ENCODE measurements at places on chromosomes 1 and 21.

DNA sequence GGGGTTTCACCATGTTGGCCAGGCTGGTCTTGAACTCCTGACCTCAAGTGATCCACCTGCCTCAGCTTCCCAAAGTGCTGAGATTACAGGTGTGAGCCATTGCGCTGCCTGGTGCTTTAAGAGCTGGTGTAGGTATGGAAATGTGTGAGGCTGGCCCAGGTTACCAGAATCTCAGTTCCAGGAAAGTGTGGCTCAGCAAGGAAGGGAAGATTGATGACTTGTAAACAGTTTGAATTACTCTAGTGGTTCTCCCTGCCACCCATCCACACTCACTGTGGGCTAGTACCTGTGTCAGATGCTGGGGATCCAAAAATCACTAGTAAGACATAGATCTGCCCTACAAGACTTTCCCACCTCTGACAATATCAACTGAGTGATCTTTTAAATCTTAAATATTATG lies 34.5 kb upstream of the SLC35D1 start:
- DNase-seq = no peak

DNA sequence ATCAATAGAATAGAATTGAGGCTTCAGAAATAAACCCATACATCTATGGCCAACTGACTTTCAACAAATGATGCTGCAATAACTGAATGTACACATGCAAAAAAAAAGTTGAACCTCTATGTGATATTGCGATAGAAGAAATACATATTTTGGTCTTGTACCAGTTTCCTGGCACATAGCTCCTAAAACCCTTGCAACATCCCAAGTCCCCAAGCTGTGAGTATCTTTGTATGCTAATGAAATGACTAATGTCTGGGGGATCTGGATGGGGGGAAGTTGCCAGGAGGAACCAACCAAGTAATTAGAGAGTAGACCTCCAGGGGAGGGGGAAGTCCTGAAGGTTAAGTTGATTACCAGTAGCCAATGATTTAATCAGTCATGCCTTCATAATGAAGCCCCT lies 24.4 kb downstream of the BLZF1 start:
- no peak for DNase-seq

GRCh38 chr1:22527555-22528296 lies 35.6 kb upstream of the EPHA8 start:
- DNase-seq = no peak

- no peak for DNase-seq
Observed at GRCh38 chr21:43302062-43302700, 124.8 kb downstream of the SIK1 start.

GRCh38 chr1:66403007-66403731 lies 130.8 kb upstream of the SGIP1 start:
- DNase-seq = no peak

GRCh38 chr1:199460933-199461332 lies 566.6 kb upstream of the NR5A2 start:
- no peak for DNase-seq

All from posterior cingulate gyrus (tissue), 11 donors.